ENCODE measurements at places on chromosomes 2 and 18. TPM values are rescaled to one million over a fixed set of nuclear protein-coding genes. Genes with fewer than 3 reads are reported as not detected.

The SERPINB3 gene
- total RNA-seq = not detected

The CHN1 gene
- total RNA-seq = 17.6 TPM

The GALM gene
- total RNA-seq = 42.0 TPM

The DHRS9 gene
- not detected for total RNA-seq

The TSHZ1 gene
- total RNA-seq = 11.4 TPM

The SH3RF3 gene
- 2.5 TPM for total RNA-seq

The PROKR1 gene
- 0.60 TPM for total RNA-seq

The VIL1 gene
- total RNA-seq = not detected

The SIX3 gene
- not detected for total RNA-seq

The GKN2 gene
- not detected for total RNA-seq

The EML6 gene
- total RNA-seq = 0.54 TPM

The POTEE gene
- 0.37 TPM for total RNA-seq

The NDUFV2 gene
- 302 TPM for total RNA-seq

The SMAD4 gene
- total RNA-seq = 59.5 TPM

Data from activated naive CD8-positive, alpha-beta T cell treated with anti-CD3 and anti-CD28 coated beads for 36 hours (primary cell).